ENCODE measurements at places on chromosomes 4 and X.
A peak's percentile ranks its signal among the peaks of the same experiment; 100 is the strongest.

- no peak for DNase-seq
Observed at GRCh38 chrX:19699151-19699550, 183.8 kb upstream of the MAP3K15 start.

DNA sequence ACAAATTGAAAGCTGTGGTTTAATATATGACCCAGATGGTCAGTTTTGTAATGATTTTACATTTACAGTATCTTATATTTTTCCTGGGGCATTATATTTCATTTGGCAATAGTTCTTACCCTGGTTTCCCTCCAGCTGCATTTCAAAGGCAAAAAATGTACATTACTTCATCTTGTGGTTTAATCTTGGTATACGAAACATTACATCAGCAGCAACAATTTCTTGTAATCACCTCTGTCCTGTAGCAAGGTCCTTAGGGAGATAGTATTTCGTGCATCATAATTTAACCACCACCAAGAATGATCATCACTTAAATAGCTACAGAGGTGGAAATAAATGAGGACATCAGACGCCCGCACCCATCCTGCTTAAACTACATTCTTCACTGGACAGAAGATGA is 48.8 kb downstream of the HS6ST2 start:
- peak; percentile 84 for DNase-seq

DNA sequence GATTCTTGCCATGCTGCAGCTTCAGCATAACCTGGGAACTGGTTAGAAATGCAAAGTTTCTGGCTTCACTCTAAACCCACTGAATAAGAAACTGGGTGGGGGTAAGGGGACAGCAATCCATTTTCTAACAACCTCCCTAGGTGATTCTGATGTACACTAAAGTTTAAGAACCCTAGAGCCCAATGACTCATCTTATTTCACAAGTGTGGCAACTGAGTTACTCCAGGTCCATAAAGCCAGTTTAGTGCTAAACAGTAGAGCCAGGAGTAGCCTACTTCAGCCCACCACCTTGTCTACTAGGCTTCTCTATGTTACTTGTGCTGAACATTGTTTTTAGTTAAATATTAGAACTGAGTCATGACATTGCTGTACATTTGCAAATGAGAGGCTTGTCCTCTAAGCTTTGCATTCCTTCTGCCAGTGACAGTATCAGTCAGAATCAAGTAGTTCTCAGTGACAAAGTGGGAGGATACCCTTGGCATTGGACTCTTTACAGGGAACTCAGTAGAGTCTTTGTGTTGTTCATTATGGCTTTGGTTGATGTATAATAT is 518.0 kb downstream of the RPA4 start:
- DNase-seq, result no peak

- no peak for DNase-seq
Observed at GRCh38 chr4:18292411-18292810, 270.9 kb upstream of the LCORL start.

DNA sequence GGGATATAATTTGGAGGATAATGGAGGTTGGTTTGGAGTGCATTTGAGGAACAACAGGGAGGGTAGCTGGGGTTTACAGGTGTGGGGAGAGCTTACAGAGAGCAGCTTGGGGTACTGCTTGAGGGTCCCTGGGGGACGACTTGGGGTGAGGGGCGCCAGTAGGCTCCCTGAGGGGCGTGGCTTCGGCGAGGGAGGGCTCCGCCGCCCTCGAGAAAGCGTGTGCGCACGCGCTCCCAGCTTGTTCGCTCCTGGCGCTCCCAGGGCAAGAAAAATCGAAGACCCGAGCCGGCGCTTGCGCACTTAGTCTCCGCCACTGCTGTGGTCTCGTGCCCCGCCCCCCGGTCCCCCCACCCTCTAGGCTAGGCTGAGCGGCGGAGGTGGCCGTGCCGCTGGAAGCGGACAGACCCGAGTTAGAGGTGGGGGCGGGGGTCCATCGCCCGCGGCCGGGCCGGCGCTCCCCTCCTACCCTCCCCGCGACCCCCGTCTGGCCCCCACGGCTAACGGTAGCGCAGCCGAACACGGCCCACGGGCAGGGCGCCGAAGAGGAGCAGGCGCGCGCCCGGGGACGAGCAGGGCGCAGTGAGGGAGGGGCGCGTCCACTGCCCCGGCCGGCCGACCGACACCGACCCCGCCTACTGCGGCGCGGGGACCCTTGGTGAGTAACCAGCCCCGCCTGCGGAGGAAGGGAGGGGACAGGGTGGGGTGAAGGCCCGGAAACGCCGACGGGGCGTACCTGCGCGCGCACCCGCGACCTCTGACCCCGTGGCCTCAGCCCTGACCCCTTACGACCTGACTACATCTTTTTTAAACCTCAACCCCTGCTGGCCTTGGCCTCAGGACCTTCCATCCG is 5.4 kb upstream of the CCDC120 start:
- peak; percentile 64 for DNase-seq

DNA sequence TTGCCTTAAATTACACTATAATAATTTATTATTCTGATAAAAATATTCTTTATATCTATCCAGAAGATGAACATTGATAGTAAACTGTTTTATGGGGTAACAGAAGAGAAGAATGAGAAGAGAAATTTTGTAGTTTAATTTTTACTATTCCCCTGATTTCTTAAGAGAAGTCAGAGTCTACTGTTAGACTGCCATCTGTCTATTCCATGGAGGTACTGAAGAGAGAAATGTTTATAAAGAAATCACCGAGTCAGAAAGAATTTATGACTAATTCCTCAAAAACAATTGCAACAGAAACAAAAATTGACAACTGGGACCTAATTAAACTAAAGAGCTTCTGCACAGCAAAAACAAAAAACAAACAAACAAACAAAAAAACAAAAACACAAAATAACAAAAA is 149.9 kb downstream of the FGF16 start:
- peak; percentile 30 for DNase-seq

Measured in fibroblast of skin of right quadriceps (primary cell).